Muscle of leg (tissue), 16 donors: ENCODE measurements at places on chromosomes 1 and 21. TPM values are rescaled to one million over a fixed set of nuclear protein-coding genes. Genes with fewer than 3 reads are reported as not detected.

DNA sequence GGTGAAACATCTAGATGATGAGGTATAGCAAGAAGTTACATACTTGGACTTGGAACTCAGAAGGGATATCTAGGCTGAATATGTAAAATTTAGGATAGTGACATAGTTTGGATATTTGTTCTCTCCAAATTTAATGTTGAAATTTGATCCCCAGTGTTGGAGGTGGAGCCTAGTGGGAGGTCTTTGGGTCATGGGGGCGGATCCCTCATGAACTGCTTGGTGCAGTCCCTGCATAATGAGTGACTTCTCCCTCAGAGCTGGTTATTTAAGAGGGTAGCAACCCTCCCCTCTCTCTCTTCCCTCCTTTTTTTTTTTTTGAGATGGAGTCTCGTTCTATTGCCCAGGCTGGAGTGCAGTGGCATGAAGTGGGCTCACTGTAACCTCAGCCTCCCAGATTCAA is 15.5 kb downstream of the ST3GAL3 start:
- no peak overlapping the region for H3K4me3 ChIP-seq
- H3K36me3 ChIP-seq = no peaks in the 10 kb centered on the region
- no peaks in the 10 kb centered on the region for H3K27me3 ChIP-seq

DNA sequence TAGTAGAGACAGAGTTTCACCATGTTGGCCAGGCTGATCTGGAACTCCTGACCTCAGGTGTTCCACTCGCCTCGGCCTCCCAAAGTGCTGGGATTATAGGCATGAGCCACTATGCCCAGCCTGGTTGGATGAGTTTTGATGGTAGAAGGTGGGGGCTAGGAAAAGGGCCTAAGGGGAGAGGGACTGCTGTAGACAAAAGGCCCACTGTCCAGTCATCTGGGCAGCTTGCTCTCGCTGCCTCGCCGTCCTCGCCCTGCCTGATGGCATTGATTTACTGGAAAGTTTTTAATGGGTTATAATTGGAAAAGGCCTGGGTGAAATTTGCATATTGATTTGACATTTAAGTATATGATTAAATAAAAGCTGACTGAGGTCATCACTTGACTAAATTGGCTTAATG is 175.1 kb upstream of the CSF3R start:
- H3K27me3 ChIP-seq = peaks cover 15% of the 10 kb centered on the region
- no peak for DNase-seq
- H3K27ac ChIP-seq = no peak overlapping the region
- H3K4me1 ChIP-seq = no peaks in the 10 kb centered on the region
- no peak overlapping the region for H3K4me3 ChIP-seq
- H3K36me3 ChIP-seq = no peaks in the 10 kb centered on the region

DNA sequence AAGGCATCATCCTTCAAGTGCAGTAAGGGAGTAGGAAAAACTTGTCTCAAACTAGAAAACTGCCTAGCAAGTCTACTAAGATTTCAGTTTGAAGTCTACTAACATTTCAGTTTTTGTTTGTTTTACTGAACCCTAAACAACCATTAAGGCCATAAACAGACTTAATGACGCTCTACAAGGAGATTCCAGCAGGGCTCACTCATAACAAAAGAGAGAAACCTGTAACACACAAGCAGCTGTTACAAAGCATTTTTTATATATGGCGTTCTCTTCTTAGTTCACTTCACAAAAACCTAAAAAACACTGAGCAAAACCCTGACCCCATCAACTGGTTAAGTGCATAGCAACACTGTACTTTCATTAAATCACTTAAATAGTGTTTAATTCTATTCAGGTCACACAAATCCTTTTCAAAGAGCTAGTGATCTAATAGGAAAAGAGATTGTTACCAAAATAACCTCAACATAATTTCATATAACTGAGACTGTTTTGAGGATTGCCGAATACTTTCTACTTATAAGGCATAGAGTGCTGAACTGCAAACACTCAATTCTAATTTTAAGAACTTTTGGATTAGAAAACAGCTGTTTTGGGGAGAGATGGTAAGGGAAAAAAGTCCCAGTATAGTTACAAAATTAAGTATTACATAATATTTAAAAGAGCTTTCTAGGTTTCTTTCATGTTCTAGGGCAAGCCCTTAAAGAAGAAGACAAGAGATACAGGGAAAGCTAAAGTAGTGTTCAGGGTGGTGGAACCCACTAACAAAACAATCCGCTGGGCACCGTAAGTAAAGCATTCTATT is 1.4 kb downstream of the B3GALNT2 start:
- H3K36me3 ChIP-seq = no peaks in the 10 kb centered on the region
- H3K27me3 ChIP-seq = no peaks in the 10 kb centered on the region
- peak; percentile 29 for DNase-seq
- H3K27ac ChIP-seq = peak overlapping the region; percentile 94

GRCh38 chr1:211912844-211913432 is 82.4 kb upstream of the LPGAT1 start:
- DNase-seq = no peak
- no peak overlapping the region for H3K4me3 ChIP-seq
- no peaks in the 10 kb centered on the region for H3K36me3 ChIP-seq
- no peaks in the 10 kb centered on the region for H3K27me3 ChIP-seq
- no peaks in the 10 kb centered on the region for H3K4me1 ChIP-seq

DNA sequence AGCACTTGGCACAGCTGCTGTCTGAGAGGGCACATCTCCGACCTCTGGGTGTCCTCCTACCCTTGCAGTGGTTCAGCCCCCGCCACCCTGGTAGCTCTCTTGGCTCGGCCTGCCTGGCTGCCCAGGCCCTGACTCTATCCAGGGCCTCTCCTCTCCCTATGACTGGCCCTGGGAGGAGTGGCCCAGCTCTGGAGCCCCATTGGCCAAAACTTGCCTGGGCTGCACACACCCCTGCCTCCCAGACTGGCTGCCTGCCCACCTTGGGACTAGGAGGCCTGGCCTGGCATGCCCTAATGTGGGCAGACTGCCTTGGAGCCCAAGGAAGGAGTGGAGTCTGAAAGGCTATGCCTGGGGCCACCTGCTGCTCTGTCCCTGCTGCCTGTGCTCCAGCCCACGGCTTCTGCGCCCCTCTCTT is 33.6 kb downstream of the ACOT11 start:
- H3K4me1 ChIP-seq = peaks cover 72% of the 10 kb centered on the region
- DNase-seq = peak; percentile 93
- H3K27ac ChIP-seq = peak overlapping the region; percentile 87
- H3K27me3 ChIP-seq = no peaks in the 10 kb centered on the region
- H3K4me3 ChIP-seq = no peak overlapping the region

- H3K4me1 ChIP-seq = peaks cover 34% of the 10 kb centered on the region
- no peak for DNase-seq
- no peaks in the 10 kb centered on the region for H3K27me3 ChIP-seq
- H3K27ac ChIP-seq = no peak overlapping the region
Measured at GRCh38 chr1:183273300-183273699, 87.2 kb downstream of the LAMC2 start.

DNA sequence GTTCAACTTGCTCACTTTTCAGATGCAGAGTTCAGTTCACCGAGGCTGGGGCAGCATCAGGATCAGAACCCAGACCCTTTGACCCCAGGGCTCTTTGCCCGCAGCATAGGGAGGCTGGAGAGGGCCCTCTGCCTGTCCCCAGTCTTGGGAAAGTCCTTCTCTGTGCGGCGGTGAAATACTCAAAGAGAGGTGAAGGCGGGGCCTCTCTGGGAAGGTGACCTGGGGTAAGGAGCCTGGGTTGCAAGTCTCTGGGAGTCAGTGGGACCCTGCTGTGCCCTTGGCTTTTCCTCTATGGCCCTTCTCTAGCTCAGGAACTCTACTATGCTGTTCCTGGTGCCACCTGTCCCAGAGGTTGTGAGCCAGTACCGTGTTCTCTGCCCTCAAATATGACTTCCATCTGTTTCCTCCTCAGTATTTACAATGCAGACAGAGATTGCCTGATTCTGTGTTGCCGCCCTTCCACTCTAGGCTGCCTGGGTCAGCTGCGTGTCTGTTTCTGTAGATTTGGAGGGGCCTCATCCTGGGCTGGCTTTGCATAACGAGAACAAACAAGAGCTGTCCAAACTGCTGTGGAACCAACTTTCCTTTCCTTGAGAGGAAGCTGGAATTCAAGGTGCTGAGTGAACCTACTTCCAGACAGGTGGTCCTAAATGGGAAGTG is 18.7 kb upstream of the ZBTB21 start:
- no peaks in the 10 kb centered on the region for H3K36me3 ChIP-seq
- H3K27ac ChIP-seq = peak overlapping the region; percentile 80
- no peak overlapping the region for H3K4me3 ChIP-seq
- peaks cover 7% of the 10 kb centered on the region for H3K27me3 ChIP-seq
- peaks cover 18% of the 10 kb centered on the region for H3K4me1 ChIP-seq

- H3K4me3 ChIP-seq = no peak overlapping the region
- H3K27me3 ChIP-seq = no peaks in the 10 kb centered on the region
- peaks cover 3% of the 10 kb centered on the region for H3K4me1 ChIP-seq
- DNase-seq = peak; percentile 50
- no peaks in the 10 kb centered on the region for H3K36me3 ChIP-seq
Measured at GRCh38 chr1:229254910-229255541, 15.9 kb upstream of the RAB4A start.

DNA sequence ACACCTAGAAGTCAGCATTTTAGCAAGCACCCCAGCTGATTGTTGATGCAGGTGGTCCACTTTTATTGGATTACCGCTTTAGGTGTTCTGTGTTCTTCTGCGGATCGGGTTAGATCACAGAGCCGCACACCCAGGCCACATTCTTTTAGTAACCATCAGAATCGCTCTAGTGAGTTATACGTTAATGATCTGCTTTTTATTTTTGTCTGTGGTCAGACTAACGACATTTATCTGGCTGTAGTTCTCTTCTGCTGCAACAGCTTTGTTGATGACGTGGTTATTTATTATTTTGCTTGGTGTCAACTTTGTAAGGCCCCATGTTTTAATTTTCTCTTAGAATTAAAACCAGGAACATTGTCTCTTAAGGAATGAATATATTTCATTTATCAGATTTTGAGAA is 18.2 kb downstream of the SCCPDH start:
- H3K36me3 ChIP-seq = peaks cover 35% of the 10 kb centered on the region
- DNase-seq = no peak
- H3K27ac ChIP-seq = no peak overlapping the region
- H3K4me1 ChIP-seq = no peaks in the 10 kb centered on the region
- no peaks in the 10 kb centered on the region for H3K27me3 ChIP-seq
- H3K4me3 ChIP-seq = no peak overlapping the region

The TFF2 gene
- total RNA-seq = not detected
